ENCODE measurements at places on chromosomes 4 and X.

DNA sequence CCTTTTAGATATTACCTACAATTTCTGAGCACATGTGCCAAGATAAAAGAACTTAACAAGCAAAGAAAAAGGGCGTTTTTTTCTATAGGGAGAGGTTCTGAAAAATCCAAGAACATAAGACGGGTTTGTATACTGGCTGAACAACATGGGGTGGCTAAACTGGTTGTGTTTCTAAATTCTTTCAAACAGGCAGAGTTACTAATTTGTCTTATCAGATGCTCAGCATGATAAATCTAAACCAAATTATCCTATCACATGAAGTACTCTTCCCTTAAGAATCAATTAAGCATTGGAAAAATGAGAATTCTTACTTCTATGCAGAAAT is 45.4 kb upstream of the PGM2 start:
- no peak for DNase-seq

- DNase-seq: no peak
These were observed 48.1 kb upstream of the ARSJ start for GRCh38 chr4:114027596-114027995.

- DNase-seq: no peak
These were observed 38.8 kb downstream of the FGF2 start for GRCh38 chr4:122865425-122865824.

GRCh38 chr4:40731792-40732245 is 17.9 kb upstream of the NSUN7 start:
- DNase-seq: peak; percentile 65

GRCh38 chr4:108433832-108434231 is 186.5 kb upstream of the RPL34 start:
- DNase-seq: no peak

GRCh38 chr4:54842226-54842625 is 184.5 kb downstream of the KIT start:
- no peak for DNase-seq

- DNase-seq: no peak
These were observed 34.9 kb downstream of the PDE5A start for GRCh38 chr4:119593698-119594097.

- no peak for DNase-seq
These were observed 148.7 kb downstream of the TSPAN5 start for GRCh38 chr4:98509721-98510120.

DNA sequence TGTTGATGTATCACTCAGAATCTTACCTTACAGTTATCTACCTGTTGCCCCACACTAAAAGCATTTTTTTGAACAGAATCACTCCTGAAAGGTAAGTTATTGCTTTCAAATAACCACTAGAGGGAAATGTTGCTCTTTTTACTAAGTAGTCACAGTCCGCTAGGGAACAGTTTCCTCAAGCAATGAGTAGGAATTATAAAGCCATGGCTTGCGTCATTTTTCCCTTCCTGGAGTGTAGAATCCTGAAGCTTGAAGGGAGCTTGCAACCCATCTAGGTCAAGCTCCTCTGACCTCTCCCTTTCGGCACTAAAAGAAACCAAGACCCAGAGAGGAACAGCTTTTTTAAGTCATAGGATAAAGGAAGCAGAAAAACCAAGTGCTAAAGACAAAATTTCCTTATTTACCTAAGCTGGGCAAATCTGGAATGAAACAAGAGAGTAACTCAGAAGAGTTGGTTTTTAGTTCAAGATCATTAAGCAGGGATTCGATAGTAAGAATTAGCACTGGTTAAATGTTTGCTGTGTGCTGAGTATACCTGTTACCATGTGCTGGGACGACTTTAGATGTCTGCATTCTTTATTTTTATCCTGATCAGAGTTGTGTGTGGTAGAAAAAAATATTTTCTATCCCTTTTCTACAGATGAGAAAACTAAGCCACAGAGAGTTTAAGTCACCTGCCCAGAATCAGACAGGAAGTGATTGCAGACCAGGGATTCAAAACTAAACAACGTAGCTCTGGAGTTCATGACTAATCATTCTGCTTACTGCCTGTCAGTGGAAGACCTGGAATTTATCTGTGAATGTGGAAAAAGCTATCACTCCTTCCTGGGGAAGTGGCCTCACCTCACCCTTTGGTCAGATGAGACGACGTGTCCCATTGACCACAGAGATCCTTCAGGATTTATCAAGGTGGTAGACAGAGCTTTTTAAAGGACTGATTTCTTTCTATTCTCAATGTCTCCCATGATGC is 631.5 kb downstream of the RAB28 start:
- DNase-seq: peak; percentile 86

- DNase-seq: no peak
These were observed 119.4 kb downstream of the PSAPL1 start for GRCh38 chr4:7315286-7315685.

DNA sequence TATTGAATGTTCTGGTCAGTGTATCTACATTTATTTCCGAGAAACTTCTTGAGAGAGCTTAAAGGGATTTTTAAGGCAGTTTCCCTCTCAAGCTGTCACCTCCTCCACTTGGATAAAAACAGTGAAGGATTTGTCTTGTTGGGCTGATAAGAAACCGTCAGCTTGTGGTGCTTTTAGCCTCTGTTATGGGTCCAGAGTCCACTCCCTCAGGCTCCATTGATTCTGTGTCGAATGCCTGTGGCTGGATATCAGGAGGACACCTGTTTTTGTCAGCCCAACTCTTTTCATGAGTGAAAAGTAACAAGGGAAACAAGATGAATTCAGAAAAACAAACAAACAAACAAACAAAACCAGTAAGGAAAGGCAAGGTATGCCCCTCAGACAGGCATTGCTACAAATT is 12.4 kb downstream of the CLCN4 start:
- no peak for DNase-seq

- no peak for DNase-seq
These were observed 715.7 kb downstream of the KCTD8 start for GRCh38 chr4:43732829-43733426.

- no peak for DNase-seq
These were observed 459.7 kb downstream of the MID1IP1 start for GRCh38 chrX:39260965-39261364.

- no peak for DNase-seq
These were observed 92.3 kb upstream of the SLC7A11 start for GRCh38 chr4:138334346-138335016.

DNA sequence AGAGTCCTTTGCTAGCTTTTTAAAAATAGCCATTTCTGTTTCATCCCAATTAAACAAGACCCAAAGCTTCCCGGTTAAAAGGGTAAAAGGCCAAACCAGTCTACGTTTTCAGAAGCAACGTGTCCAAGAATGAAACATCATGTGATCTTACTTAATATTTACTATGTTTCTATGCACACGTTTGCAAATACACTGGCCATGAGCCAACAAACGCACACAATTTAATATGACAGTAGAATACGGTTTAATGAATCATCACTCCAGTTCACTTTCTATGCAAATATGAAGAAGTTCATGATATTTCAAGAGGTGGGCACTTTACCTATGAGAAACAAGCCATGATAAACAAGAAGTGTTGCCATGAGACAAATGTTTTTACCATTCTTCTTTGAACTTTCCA is 4.3 kb downstream of the NR0B1 start:
- no peak for DNase-seq

DNA sequence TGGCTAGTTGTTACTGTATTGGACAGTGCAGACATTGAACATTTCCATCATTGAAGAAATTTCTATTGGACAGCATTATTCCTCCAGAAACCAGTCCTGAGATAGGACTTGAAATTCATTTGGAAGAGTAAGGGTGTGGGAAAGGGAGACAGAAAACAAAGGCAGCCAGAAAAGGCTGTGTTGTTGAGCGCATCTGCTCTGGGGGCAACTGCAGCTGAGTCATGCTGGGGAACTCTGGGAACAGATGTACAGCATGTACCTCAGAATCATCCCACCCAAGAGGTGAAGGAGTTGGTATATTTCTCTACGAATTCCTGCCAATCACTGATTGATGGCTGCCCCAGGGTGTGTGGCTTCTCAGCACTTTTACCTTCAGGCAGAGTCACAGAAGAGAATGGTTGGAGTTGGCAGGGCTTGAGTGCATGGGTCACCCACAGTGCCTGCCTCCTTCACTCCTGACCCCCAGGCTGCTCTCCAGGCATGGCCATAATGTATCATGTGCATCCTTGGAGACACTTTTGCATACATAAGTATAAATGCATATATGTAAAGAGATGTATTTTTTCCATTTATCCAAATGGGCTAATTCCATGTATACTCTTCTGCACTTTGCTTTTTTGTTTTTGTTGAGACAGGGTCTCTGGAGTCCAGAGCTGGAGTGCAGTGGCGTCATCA is 39.4 kb downstream of the GEMIN8 start:
- no peak for DNase-seq

DNA sequence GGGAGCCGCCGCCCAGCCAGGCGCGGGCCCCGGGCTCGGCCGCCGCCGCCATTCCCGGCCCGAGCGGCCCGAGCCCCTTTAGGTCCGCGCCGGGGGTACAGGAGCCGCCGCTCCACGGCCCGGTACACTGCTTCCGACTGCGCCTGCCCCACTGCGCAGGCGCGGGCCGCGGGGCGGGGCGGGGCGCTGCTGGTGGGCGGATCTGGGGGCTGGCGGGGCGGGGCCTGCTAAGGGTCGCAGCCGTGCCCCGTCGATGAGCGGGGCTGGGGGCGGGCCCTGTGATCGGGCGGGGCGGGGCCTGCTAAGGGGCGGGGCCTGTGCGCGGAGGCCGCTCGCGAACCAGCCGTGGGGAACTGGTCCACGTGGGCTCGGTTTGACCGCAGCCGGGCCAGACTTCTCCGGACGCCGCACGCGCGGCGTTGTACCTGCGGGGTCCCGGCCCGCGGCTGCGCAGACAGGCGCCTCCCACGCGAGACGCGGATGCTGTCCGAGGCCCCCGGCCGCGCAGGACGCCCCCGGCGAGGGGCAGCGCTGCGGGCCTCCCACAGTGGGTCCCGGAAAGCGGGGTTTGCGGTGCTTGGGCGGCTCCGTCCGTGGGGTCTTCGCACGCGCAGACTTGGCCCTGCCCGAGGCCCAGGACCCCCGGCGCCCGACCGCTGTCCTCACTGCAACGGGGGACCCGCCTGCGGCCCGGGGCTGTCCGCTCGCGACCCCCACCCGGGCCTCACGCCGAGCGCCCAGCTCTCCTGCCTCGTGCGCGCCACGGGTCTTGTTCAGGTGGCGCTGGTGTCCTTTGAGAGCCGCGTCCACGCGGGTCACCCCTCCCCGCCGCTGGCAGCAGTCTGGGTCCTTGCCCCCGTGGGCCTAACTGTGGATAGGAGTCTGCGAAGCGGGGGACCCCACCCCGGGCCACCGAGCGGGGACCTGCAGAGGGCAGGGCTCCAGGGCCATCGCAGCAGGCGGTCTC is at the start of gene DGKQ:
Gene DGKQ (minus strand): TSS at position 139 of the 967 bp plus-strand sequence. CDS start 87 bp downstream, at position 52.
- DNase-seq: peak; percentile 11

DNA sequence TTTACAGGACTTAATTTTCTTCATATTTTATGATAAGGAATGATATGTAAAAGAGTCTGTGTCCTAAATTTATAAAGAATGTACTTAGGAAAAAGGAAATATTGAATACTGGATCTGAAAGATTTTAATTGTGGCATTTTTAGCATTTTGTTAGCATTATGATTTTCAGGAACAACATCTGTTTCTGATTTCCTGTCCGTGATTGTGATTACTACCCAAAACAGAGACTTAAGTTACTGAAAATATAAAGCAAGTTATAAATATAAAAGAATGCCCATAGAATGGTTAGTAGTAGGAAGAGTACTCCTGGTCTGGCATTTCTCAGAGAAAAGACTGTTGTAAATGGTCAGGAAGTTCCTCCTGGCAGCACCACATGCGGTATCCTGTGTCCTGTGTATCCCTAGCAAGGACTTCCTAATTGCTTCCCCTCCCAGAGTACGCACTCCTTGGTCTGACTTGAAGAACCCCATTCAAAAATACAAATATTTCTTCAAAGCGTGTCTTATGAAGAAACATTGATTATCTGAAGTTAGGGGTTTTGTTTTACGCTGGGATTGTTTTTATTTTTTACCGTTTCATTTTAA is 88.9 kb downstream of the RS1 start:
- DNase-seq: no peak

DNA sequence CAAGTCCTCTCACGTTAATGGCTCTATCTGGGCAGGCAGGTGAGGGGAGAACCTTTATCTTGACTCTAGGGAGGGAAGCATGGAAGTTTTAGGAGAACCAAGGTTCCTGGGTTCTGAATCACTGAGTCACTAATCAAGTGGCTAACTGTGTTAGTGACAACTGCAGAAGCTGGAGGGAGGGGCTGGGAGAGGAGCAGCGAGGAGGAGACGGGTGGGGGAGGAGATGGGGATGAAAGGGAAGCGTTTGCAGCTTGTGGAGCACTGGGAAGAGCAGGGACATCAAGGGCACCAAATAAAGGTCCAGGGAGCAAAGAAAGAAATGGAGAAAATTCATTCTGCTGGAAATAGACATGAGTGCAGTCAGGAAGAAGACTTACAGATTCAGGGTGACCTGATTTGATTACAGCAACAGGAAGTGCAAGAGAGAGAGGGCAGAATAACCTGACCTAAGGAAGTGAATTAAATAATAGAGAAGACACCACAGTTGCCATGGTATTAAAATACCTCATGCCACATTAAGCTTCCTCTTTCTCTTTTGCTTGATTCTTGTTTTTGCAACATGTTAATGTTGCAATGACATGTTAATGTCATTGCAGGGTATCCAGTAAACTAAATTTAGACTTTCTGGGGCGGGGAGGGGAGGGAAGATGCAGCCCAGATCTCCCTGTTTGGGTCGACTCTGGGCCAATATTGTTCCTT is 4.5 kb upstream of the SETD7 start:
- DNase-seq: peak; percentile 31
